Progenitor cell of endocrine pancreas (in vitro differentiated cells): ENCODE measurements at places on chromosomes 1 and 21. TPM values are rescaled to one million over a fixed set of nuclear protein-coding genes. Genes with fewer than 3 reads are reported as not detected.
A peak's percentile ranks its signal among the peaks of the same experiment; 100 is the strongest.

- H3K27me3 ChIP-seq, result peaks cover 20% of the 10 kb centered on the region
- peaks cover 17% of the 10 kb centered on the region for H3K4me1 ChIP-seq
- DNase-seq, result no peak
- peak overlapping the region; percentile 71 for H3K27ac ChIP-seq
- no peaks in the 10 kb centered on the region for H3K36me3 ChIP-seq
These were observed 1.1 kb downstream of the LRRC8C start for GRCh38 chr1:89633800-89634625.

Gene NTRK1
- total RNA-seq, result 0.36 TPM in 1 of 2 replicates, not detected in the other

DNA sequence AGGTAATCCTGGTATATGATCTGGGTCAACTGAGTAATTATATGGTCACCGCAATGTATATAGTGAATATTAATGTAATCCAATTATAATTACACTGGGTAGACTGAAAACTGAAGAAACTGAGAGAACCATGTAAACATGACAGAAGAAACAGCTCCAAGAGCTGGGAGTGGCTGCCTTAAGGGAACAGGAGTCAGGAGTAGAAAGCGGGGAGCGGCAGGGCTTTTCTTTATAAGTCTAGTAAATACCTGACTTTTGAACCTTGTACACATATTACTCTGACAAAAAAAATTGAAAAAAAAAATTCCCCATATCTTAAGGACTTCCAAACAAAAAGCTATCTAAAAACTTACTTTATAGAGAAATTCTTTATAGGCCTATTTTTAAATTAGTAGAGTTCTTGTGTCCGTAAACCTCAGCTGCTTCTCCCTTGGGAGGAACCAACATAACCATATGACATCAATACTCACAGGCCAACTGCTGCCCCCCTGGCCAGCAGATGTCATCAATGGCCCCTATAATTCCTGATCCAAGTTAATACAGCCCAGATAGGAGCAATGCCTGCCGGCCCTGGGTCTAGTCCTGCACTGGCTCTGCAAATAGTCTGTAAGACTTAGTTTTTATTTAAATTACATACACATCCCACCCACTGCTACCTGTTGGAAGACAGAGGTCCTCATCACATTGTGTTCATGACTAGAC is 33.8 kb downstream of the THAP3 start:
- no peak for DNase-seq
- H3K36me3 ChIP-seq, result peaks cover 12% of the 10 kb centered on the region
- no peak overlapping the region for H3K4me3 ChIP-seq
- H3K4me1 ChIP-seq, result no peaks in the 10 kb centered on the region
- no peak overlapping the region for H3K27ac ChIP-seq

GRCh38 chr1:85707267-85707989 is 805 bp downstream of the ZNHIT6 start:
- peaks cover 11% of the 10 kb centered on the region for H3K36me3 ChIP-seq
- H3K27ac ChIP-seq, result no peak overlapping the region
- no peak for DNase-seq

DNA sequence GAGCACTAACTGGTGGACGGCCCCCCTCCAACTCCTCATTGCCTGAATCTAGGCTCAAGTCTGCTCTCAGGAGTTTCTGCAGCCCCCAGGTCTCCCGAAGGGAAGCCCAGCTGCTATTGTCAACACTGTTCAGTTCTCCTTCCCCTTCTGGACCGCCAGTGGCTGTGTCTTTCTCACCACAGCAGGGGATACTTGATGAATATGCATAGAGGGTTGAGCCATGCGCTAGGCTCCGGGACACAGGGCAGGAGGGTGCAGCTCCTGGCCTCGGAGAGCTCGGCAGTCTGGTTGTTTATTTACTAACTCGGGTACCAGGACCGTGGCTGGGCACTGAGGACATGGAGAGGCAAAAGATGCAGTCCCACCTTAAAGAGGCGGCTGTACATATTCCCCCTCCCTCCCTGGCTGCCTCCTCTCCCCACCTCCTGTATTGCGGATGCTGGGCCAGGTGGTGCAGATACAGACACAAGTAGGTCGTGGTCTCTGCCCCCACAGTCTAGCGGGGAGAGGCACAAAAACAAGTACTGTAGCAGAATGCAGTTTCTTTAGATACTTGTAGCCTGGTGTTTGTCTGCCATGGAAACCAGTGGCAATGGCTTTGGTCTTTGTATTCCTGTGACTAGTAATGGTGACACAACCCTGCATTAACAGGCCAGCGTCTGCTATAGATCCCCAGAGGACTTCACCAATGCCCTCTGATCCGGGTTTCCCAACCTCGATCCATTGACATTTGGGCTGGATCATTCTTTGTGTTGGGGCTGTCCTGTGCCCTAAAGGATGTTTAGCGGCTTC is 26.2 kb downstream of the ARHGEF10L start:
- no peak overlapping the region for H3K4me3 ChIP-seq
- DNase-seq, result no peak
- H3K27me3 ChIP-seq, result peaks cover 41% of the 10 kb centered on the region

Gene IVL
- not detected in 2 replicates for total RNA-seq

GRCh38 chr1:69985901-69986439 is 219.4 kb downstream of the LRRC40 start:
- H3K4me3 ChIP-seq, result no peak overlapping the region
- no peaks in the 10 kb centered on the region for H3K4me1 ChIP-seq
- no peaks in the 10 kb centered on the region for H3K27me3 ChIP-seq
- no peak for DNase-seq
- H3K36me3 ChIP-seq, result no peaks in the 10 kb centered on the region

DNA sequence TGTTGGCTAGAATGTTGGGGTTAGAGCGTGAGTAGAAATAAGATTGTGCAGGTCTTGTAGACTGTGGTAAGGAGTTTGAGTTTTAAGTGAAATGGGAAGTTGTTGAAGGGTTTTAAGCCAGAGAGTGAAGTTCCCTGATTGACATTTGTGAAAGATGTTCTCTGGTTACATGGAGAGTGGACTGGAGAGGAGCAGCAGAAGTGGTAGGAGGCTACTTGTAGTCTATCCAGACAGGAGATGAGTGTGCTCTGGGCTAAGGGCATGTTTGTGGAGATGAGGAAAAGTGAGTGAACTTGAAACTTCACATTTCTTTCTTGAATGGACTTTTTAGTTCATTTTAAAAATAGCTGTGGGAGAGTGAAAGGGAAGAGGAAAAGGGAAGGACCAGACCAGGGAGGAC is 37.0 kb downstream of the F3 start:
- no peak overlapping the region for H3K4me3 ChIP-seq
- peaks cover 51% of the 10 kb centered on the region for H3K36me3 ChIP-seq
- DNase-seq, result no peak

DNA sequence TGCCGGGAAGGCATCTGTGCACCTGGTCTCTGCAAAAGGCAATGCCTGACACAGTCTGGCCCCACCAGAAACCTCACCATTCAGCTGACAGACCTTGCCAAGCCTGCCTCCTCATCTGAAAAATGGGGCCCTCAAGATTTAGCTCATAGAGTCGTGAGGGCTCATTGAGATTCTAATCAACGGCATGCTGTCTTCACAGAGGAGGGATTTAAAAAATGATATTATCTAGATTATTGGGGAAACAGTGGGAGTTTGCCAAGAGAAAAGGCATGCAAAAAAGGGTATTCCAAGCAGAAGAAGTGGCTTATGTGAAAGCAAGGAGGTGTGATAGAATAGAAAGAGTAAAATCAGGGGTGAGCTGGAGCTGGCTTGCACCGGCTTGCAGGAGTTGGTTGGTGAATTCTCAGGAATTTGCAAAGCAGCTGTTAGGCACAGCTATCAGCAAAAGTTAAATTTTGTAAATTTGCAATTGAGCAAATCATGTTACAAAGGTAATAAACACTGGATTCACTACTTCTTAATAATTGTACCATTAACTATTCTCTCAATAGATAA is 91.7 kb upstream of the WNT4 start:
- H3K36me3 ChIP-seq, result no peaks in the 10 kb centered on the region
- H3K27ac ChIP-seq, result no peak overlapping the region
- H3K27me3 ChIP-seq, result peaks cover 42% of the 10 kb centered on the region
- no peak for DNase-seq
- no peaks in the 10 kb centered on the region for H3K4me1 ChIP-seq

Gene TRIM46
- 21.1 and 25.7 TPM in 2 replicates for total RNA-seq

GRCh38 chr1:101236516-101237228 is at the start of gene S1PR1:
S1PR1 (plus strand) TSS chr1:101237019; CDS start chr1:101238985, 1,966 bp downstream.
- no peaks in the 10 kb centered on the region for H3K36me3 ChIP-seq
- peak; percentile 56 for DNase-seq
- H3K27ac ChIP-seq, result peak within 1 kb of the TSS; percentile 91
- H3K4me1 ChIP-seq, result peaks cover 19% of the 10 kb centered on the region
